ENCODE measurements at places on chromosomes 2 and 18. TPM values are rescaled to one million over a fixed set of nuclear protein-coding genes. Genes with fewer than 3 reads are reported as not detected.

ZSWIM2 gene
- total RNA-seq: not detected

DNA sequence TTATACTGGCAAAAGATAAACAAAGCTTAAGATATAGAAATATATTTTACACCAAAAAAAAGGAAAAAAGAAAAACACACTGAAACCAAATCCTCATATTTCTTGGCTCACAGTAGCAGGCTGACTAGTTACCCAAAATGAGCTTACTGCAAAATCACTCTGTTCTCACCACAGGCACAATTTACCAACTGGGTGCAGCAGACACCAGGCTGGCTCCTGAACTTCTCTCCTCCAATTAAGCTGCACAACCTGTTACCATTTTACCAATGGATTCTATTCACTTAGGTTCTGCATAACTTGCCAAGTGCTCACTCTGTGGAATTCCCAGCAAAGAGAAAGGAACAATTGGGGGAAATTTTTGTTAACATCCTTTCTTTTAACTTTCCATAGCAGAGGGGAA, 679.3 kb downstream of the ZEB2 start:
- DNase-seq: no peak

- DNase-seq: peak; percentile 13
These were observed 208.4 kb upstream of the COL3A1 start for GRCh38 chr2:188765522-188766470.

DNA sequence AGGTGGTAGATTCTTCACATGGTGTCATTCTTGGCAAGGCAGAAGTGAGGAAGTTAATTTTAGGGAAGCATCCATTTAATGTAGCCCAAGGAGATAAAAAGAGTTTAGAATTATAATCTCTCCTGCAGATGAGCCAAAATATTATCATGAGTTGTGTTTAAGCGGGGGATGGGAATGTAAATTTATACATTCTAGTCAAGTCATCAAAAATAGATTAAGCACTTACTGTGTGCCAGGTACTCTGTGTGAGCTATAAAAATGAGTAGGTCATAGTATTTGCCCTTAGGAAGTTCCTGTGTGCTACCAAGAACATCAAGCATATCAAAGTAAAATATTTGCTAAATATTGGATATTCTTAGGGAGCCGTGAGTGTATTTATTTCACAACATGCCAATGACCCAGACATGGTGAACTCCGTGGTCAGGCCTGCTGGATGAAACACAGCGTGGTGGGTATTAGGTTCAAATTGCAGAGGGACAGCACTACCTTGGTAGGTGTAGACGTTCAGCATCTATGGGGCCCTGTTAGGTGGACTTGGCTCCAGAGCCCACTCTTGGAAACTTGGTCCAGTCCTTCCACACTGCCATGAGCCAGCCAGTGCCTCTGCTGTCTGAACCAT, 37.4 kb downstream of the MEIS1 start:
- DNase-seq: no peak

- peak; percentile 96 for DNase-seq
These were observed 16.8 kb upstream of the HES6 start for GRCh38 chr2:238256594-238257104.

C1QL2 gene
- 0.55 TPM for total RNA-seq

RBKS gene
- 1.2 TPM for total RNA-seq

GRCh38 chr18:2338601-2339000, 232.7 kb downstream of the METTL4 start:
- no peak for DNase-seq

DNA sequence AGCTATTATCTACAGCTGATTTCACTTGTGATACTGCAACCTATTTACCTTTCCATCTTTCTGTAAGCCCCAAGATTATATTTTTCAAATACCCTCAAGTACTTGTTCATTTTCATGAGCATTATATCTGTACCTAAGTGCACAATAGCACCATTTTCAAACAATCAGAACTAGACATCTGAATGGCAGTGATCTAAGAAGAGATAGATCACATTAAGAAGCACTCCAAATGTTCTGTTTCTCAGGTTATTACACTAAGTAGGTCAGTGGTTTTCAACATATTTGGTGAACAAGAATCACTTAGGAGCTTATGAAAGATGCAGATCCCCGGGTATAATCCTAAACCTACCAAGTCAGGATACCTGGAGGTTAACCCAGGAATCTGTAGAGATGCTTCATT, 872.7 kb downstream of the DCDC2C start:
- DNase-seq: no peak

DNA sequence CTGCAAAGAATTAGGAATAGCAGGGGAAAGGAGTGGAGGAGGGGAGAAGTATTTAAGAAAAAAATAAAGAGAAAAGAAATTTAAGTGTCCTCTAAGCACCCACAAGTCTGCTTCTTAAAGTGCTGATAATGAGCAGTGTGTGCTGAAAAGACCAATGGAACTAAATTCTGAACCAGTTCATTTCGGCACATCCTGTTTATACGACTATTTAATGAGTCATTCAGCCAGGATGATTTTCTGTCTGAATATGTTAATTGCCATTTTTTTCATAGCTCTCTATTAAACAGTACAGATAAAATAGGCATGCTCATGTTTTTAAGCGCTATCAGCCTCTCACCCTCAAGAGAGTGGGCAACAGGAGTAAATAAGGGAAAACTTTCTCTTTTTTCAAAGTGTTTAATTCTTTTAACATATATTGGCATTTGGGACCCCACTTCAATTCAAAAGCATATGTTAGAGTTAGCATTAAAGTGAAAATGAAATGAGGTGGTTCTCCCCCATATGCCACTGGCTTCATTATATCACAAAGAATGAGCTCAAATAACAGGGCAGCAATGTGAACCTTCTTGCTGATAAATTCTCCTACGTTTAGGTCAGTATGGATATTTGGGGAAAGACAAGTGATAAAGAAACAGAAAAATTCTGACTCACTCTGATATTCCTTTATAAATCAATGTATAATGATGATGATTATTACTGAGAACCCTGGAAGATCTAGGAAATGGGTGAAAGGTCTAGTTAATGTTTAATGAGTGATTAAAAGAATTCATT, 87.5 kb downstream of the TCF4 start:
- DNase-seq: no peak

DNA sequence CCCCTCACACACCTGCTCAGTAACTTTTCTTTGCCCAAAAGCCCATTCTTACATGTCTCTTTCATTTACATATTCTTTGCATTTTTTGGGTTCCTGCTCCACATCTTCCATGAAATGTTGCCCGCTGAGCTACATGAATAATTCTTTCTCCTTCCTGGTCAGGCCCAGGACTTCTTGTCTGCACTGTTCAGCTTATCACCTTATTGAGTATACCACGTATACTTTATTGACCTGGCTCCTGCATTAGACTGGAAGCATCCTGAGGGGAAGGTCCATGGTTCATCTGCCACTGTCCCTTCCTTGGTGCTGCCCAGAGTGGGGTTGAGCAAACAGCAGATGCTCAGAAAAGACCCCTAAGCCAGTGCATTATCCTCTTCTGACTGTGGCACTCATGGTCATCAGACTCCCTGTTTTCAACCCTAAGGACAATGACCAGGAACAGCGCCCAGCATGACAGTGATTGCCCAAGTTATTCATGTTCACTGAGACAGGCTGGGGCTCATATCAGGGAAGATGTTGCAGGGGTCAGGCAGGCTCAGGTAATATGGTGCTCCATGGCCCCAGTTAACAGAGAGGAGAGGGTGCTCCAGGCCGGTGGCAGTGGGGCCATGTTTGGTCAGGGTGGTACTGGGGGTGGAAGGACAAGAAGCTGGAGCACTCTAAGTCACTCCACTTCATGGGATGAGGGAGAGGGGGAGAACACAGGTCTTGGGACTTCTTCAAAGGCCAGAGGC, 7.7 kb downstream of the APOB start:
- DNase-seq: no peak

GRCh38 chr2:205177546-205177945, 504.8 kb upstream of the NRP2 start:
- DNase-seq: no peak

TMSB10 gene
- total RNA-seq: 943 TPM

GRCh38 chr2:7116511-7116910, 199.3 kb downstream of the RNF144A start:
- no peak for DNase-seq

GRCh38 chr18:63443829-63444228, 21.6 kb upstream of the VPS4B start:
- DNase-seq: no peak

- no peak for DNase-seq
These were observed 2.8 kb upstream of the TUBB6 start for GRCh38 chr18:12305211-12305610.

KCNG3 gene
- total RNA-seq: 15.5 TPM

KIAA2012 gene
- total RNA-seq: not detected

KCNK3 gene
- total RNA-seq: 0.30 TPM

- no peak for DNase-seq
These were observed 53.8 kb upstream of the ASB18 start for GRCh38 chr2:236317938-236318396.

DNA sequence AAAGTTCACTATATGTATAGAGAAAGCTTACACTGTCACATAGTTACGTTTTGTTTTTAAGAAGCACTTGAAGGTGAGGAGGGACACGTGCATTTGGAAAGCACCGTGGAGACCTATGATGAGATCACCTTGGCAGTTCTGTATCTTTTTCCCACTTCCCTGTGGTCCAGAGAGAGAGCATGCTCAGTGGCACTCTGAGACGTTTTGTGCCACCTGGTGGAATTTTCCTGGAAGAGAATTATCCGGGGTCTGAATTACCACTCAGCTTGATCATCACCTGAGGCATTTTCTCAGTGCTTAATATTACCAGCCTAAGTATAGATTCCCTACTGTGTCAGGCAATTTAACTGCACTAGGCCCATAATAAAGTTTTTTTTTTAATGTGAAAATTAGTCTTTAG, 469.4 kb upstream of the SMIM21 start:
- DNase-seq: no peak

DNA sequence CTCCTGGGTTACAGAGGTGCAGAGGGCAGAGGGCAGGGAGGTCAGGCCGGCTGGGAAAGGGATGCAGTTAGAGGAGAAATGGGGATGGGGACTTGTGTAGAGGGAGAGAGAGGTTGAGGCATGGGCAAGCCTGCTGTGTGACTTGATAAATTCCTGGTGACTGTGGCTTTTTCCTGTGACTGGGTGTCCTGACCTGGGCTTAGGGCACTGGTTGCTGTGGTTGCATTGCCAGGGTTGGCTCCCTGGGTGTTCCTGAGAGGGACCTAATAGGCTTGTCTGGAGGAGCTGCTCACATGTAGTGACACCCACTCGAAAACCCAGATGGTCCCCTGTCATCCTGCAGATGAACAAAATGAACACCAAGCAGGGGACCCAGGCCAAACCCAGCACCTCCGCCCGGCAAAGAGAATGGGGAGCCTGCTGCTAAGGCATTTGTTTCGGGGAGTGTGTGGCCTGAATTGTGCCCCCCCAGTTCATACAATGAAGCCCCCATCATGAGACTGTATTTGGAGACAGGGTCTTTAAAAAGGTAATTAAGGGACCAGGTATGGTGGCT, 78.6 kb downstream of the VWA3B start:
- no peak for DNase-seq

DNA sequence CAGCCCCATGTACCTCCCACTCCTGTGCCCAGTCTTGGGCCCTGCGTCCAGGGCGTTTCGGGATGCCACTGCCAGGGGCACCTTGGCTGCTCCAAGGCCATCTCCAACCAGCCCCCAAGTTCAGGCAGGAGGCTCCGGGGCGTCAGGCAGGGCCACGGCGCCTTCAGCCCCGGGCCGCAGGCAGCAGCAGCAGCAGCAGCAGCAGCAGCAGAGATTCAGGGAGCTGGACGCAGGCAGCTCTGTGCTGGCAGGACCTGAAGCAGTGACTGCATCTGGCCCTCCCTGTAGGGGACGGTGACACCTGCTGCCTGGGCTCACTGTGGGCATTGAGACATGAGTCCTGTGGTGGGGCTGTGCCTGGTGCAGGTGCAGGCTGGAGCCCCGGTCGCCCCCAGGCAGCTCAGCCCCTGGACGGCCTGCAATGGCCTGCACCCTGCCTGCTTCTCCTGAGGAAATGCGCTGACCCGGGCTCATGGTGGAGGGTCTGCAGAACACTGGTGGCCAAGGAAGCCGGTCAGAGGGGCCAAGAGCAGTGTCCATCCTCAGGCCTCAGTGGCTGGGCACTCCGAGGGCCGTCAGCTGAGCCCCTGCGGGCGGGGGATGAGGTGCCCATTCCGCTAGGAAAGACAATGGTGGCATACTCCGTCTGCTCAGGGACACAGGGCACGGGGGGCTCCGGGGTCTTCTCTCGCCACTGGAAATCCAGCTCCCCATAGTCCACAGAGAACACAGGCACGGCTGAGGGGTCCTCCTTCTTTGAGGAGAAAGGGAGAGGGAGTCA, 8.0 kb downstream of the PDCD1 start:
- peak; percentile 8 for DNase-seq

CCDC88A gene
- total RNA-seq: 82.5 TPM

TEKT4 gene
- not detected for total RNA-seq

MALL gene
- 3.8 TPM for total RNA-seq

DNA sequence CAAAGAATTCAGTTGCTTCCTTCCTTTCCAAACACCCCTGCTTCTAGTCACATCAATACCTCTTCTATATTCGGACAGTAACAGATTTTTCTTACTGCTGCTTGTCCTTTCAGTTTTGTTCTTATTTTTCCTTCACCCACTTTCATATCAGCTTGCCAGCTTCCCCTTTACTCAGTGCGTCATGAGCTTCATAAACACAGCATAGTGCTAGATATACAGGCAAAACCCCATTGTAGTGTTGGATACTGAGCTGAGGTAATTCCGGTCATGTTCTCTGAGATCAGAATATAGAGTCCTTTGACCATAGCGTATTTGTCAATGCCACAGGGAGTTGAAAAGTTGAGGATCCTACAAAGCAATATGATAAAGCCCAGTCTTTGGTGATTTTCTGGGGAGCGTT, 2.4 kb downstream of the FARP2 start:
- no peak for DNase-seq

GRCh38 chr2:233793465-233794127, 15.5 kb downstream of the MROH2A start:
- DNase-seq: no peak

- DNase-seq: no peak
These were observed 236.4 kb downstream of the LRRTM1 start for GRCh38 chr2:80068038-80068731.

GRCh38 chr2:174722942-174723592, 41.2 kb downstream of the CHRNA1 start:
- no peak for DNase-seq

- no peak for DNase-seq
These were observed 611.3 kb upstream of the SYT4 start for GRCh38 chr18:43888598-43888997.

ANKRD62 gene
- total RNA-seq: not detected

RNU2-63P gene
- 5.2 TPM for total RNA-seq

COBLL1 gene
- 6.3 TPM for total RNA-seq

DNA sequence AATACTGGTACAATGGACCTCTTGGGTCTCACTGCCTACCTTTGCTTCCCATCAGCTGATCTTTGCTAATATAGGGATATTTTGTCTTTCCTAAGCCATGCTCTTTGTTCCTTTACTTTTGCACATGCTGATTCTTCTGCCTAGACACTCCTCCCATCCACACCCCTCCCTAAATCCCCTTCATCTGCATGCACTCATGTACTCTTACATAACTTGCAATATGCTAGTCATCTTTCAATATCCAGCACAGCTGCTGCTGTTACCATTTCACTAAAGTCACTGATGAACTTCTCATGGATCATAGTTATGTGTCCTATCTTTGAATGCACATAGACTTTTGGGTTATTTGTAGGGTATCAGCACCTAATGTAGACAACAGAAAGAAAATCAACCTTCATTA, 18.5 kb upstream of the DTNA start:
- DNase-seq: no peak

- no peak for DNase-seq
These were observed 190.4 kb downstream of the MC4R start for GRCh38 chr18:60182223-60182622.

All from WTC11 (cell line).